ENCODE measurements at places on chromosomes 6 and 20. TPM values are rescaled to one million over a fixed set of nuclear protein-coding genes. Genes with fewer than 3 reads are reported as not detected.
A peak's percentile ranks its signal among the peaks of the same experiment; 100 is the strongest.

GRCh38 chr6:105859457-105859856 is 226.7 kb upstream of the PRDM1 start:
- H3K4me3 ChIP-seq: no peak overlapping the region
- DNase-seq: no peak
- H3K36me3 ChIP-seq: no peaks in the 10 kb centered on the region
- H3K27ac ChIP-seq: no peak overlapping the region

DNA sequence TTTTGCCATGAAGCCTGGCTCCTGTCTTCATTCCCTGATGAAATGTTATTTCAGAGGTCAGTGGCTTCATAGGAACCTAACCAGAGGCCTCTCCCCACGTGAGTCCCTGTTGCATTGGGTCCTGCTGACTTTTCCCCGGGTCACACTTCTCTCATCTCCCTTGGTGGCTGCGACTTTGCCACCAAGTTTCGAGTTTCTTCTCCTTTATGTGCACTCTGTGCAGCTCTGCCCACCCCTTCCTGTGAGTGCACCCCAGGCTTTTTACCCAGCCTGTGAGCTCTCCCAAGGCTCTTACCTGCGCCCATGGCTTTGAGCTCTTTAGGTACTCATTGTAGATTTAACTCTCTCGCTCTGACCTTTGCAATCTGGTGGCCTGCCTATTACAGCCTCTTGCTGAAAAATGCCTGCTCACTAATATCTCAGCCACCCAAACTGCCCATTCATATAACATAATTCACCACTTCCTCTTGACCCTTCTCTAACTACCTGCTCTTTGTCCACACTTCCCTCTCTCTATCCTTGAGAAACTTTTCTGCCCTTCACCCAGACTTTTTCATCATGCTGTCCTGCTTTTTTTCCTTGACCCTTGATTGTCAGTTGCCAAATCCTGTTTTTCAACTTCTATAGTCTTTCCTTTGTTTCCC is 105.9 kb downstream of the SASH1 start:
- no peak overlapping the region for H3K27ac ChIP-seq
- DNase-seq: no peak
- H3K4me3 ChIP-seq: no peak overlapping the region

- no peak overlapping the region for H3K27ac ChIP-seq
- H3K4me3 ChIP-seq: no peak overlapping the region
- peaks cover 4% of the 10 kb centered on the region for H3K27me3 ChIP-seq
- DNase-seq: no peak
- no peaks in the 10 kb centered on the region for H3K4me1 ChIP-seq
Measured at GRCh38 chr6:26657256-26657655, 2.3 kb downstream of the ZNF322 start.

DNA sequence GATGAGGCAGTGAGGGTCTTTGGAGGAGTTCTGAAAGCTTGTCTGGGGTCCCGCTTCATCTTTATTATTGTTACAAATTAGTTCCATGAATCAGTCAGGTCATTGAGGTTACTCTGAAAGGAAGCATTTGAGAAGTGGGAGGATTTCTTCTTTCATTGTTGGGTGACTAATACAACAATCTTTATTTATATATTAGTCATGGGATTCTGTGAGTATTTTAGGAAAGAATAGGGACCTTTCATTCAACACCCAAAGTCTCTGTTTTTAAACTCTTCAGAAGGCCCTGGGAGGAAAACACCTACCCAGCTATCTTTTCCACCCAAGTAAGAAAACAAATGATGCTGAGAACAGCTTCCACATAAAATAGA is 98.3 kb downstream of the SOD2 start:
- H3K4me3 ChIP-seq: no peak overlapping the region
- H3K4me1 ChIP-seq: no peaks in the 10 kb centered on the region
- H3K36me3 ChIP-seq: no peaks in the 10 kb centered on the region
- H3K27me3 ChIP-seq: no peaks in the 10 kb centered on the region

GRCh38 chr6:48985025-48985424 is 478.0 kb downstream of the MMUT start:
- H3K4me3 ChIP-seq: no peak overlapping the region
- DNase-seq: no peak
- H3K36me3 ChIP-seq: no peaks in the 10 kb centered on the region
- no peaks in the 10 kb centered on the region for H3K27me3 ChIP-seq

GRCh38 chr6:134295953-134296553 is 21.9 kb downstream of the SGK1 start:
- H3K27ac ChIP-seq: peak overlapping the region; percentile 62
- H3K4me3 ChIP-seq: no peak overlapping the region
- DNase-seq: peak; percentile 83
- H3K36me3 ChIP-seq: no peaks in the 10 kb centered on the region

- DNase-seq: no peak
- no peaks in the 10 kb centered on the region for H3K4me1 ChIP-seq
- H3K4me3 ChIP-seq: no peak overlapping the region
- H3K27me3 ChIP-seq: no peaks in the 10 kb centered on the region
- H3K36me3 ChIP-seq: peaks cover 46% of the 10 kb centered on the region
Measured at GRCh38 chr6:78999737-79000136, 78.3 kb downstream of the PHIP start.

The RUNX2 gene
- polyA plus RNA-seq: 2.6 TPM

The RTF2 gene
- polyA plus RNA-seq: 84.7 TPM

The RNF5 gene
- polyA plus RNA-seq: 85.7 TPM

The HDGFL1 gene
- polyA plus RNA-seq: not detected

- no peak for DNase-seq
- no peaks in the 10 kb centered on the region for H3K27me3 ChIP-seq
- peaks cover 6% of the 10 kb centered on the region for H3K4me1 ChIP-seq
- H3K36me3 ChIP-seq: peaks cover 6% of the 10 kb centered on the region
- H3K4me3 ChIP-seq: no peak overlapping the region
Measured at GRCh38 chr6:42569102-42570028, 5.5 kb downstream of the UBR2 start.

The SUMO4 gene
- polyA plus RNA-seq: 0.52 TPM

GRCh38 chr6:4636191-4636880 is 139.9 kb upstream of the CDYL start:
- H3K27me3 ChIP-seq: no peaks in the 10 kb centered on the region
- no peaks in the 10 kb centered on the region for H3K36me3 ChIP-seq
- no peak overlapping the region for H3K27ac ChIP-seq
- no peaks in the 10 kb centered on the region for H3K4me1 ChIP-seq
- DNase-seq: no peak

- no peak for DNase-seq
- no peaks in the 10 kb centered on the region for H3K36me3 ChIP-seq
- no peak overlapping the region for H3K4me3 ChIP-seq
- H3K4me1 ChIP-seq: no peaks in the 10 kb centered on the region
- H3K27me3 ChIP-seq: no peaks in the 10 kb centered on the region
Measured at GRCh38 chr6:139778688-139779087, 404.2 kb upstream of the CITED2 start.

DNA sequence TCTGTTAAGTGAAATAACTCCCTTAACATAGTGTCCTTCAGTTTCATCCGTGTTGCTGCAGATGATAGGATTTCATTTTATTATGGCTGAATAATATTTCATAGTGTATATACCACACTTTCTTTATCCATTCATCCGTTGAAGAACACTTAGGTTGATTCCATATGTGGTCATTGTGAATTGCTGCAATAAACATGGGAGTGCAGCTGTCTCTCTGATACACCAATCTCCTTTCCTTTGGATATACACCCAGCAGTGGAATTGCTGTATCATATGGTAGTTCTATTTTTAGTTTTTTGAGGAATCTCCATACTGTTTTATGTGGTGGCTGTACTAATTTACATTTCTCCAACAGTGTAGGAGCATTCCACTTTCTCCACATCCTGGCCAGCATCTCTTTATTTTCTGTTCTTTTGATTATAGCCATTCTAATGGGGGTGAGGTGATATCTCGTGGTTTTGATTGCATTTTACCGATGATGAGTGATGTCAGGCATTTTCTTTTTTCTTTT is 193.2 kb downstream of the SLC16A10 start:
- H3K4me3 ChIP-seq: no peak overlapping the region
- DNase-seq: no peak
- H3K27ac ChIP-seq: no peak overlapping the region
- peaks cover 44% of the 10 kb centered on the region for H3K36me3 ChIP-seq

DNA sequence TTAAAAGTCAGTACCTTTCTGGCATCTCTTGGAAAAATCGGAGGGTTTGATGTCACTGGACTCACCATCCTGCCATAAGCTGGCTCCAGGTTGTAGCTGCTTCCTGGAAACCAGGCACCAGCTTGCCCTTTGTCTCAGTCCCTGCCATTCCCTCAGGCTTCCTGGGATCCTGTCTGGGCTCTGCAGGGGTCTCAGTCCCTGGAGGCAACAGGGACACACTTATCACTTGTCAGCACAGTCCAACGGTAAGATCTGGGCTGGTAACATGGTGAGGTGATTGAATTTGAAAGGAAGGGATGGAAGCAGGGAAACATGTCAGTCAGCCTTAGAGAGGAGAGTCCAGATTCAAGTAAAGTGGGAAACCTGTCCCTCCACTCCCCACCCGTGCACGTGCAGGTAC is 147.6 kb upstream of the ECI2 start:
- no peaks in the 10 kb centered on the region for H3K36me3 ChIP-seq
- no peak overlapping the region for H3K4me3 ChIP-seq
- H3K27ac ChIP-seq: no peak overlapping the region
- H3K27me3 ChIP-seq: peaks cover 26% of the 10 kb centered on the region
- DNase-seq: no peak

GRCh38 chr20:34512955-34513419 is 3.2 kb upstream of the DYNLRB1 start:
- no peak for DNase-seq
- peak overlapping the region; percentile 66 for H3K27ac ChIP-seq
- no peaks in the 10 kb centered on the region for H3K27me3 ChIP-seq
- H3K4me1 ChIP-seq: peaks cover 26% of the 10 kb centered on the region

- H3K4me1 ChIP-seq: no peaks in the 10 kb centered on the region
- H3K27ac ChIP-seq: no peak overlapping the region
- H3K4me3 ChIP-seq: no peak overlapping the region
- no peaks in the 10 kb centered on the region for H3K36me3 ChIP-seq
- no peaks in the 10 kb centered on the region for H3K27me3 ChIP-seq
Measured at GRCh38 chr6:72873433-72873832, 251.6 kb downstream of the KCNQ5 start.

- H3K36me3 ChIP-seq: no peaks in the 10 kb centered on the region
- H3K4me3 ChIP-seq: peak overlapping the region; percentile 57
- peak; percentile 82 for DNase-seq
- H3K4me1 ChIP-seq: peaks cover 7% of the 10 kb centered on the region
Measured at GRCh38 chr6:26304797-26305640, 60.0 kb upstream of the BTN3A2 start.

GRCh38 chr20:50820515-50821256 is 25.8 kb downstream of the BCAS4 start:
- no peak overlapping the region for H3K4me3 ChIP-seq
- peaks cover 14% of the 10 kb centered on the region for H3K4me1 ChIP-seq
- no peaks in the 10 kb centered on the region for H3K36me3 ChIP-seq
- no peak overlapping the region for H3K27ac ChIP-seq
- H3K27me3 ChIP-seq: no peaks in the 10 kb centered on the region

- no peaks in the 10 kb centered on the region for H3K4me1 ChIP-seq
- H3K27me3 ChIP-seq: no peaks in the 10 kb centered on the region
- no peak for DNase-seq
- no peaks in the 10 kb centered on the region for H3K36me3 ChIP-seq
- no peak overlapping the region for H3K27ac ChIP-seq
Measured at GRCh38 chr6:56199956-56200355, 47.4 kb downstream of the COL21A1 start.

The SGK2 gene
- polyA plus RNA-seq: 21.9 TPM

The PRDM1 gene
- 48.7 TPM for polyA plus RNA-seq

- no peak for DNase-seq
- H3K36me3 ChIP-seq: no peaks in the 10 kb centered on the region
- H3K4me3 ChIP-seq: no peak overlapping the region
- H3K27me3 ChIP-seq: no peaks in the 10 kb centered on the region
- H3K27ac ChIP-seq: no peak overlapping the region
Measured at GRCh38 chr6:5752391-5752680, 254.4 kb downstream of the NRN1 start.

DNA sequence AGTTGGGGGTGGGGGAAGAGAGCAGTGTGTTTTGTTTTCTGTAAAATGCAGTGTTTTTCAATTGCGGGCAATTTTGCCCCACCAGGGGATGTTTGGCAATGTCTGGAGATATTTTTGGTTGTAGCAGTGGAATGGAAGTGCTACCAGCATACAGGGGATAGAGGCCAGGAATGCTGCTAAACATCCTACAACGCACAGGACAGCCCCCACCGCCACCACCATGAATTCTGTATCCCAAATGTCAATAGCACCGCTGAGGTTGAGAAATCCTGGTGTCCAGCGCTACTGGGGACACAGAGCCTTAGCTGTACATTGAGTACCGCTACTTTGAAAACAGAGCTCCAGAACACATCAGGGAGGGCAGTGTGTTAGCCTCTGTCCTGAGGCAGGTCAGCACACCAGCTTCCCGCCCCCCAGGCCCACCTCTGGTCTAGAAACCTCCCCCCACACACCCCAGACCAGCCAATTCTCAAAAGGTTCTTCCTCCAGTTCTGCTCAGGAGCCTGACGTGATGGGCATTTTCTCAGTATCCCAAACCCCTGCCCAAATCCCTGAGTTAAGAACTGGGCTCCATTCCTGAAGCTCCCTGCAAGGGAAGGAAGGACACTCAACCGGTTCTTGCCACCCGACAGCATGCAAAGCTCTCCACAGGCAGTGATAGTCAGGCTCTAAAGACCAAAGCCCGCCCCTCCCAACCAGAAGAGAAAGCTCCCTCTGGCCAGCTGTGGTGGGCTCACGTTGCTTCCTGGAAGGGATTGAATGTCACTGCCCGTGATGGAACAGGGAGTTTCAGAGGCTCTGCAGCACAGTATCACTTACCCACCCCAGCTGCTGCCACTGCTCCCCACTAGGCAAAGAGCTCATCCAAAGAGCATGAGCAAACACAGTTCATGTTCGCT is 321.5 kb upstream of the JARID2 start:
- H3K4me3 ChIP-seq: no peak overlapping the region
- peak; percentile 17 for DNase-seq
- no peak overlapping the region for H3K27ac ChIP-seq
- peaks cover 8% of the 10 kb centered on the region for H3K27me3 ChIP-seq

- H3K4me1 ChIP-seq: no peaks in the 10 kb centered on the region
- no peaks in the 10 kb centered on the region for H3K27me3 ChIP-seq
- no peak for DNase-seq
Measured at GRCh38 chr6:121800047-121800446, 364.6 kb downstream of the GJA1 start.

DNA sequence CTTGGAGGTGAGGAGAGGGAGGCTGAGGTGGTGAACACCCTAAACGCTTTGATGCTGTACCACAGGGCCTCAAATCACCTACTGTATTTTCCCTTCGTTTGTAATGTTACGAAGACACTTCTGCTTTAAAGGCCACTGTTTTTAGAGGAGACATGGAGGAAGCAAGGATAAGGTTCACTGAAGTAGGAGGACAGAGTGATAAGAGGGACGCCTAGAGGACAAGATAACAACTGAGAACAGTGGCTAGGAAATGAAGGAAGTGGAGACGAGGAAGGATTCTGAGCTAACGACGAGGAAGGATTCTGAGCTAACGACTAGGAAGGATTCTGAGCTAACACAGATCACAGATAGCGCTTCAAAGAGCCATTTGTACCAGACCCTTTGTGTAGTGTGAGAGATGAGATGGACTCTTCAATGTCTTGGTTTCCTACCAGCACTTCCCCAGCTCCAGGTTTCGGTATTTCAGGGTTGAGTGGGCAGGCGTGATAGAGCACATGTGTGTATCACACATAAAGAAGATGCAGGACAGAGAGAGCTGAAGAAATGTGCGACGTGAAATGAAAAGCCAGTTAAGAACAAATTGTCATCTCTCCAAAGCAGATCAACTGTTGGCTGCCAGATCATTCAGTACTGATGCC is 7.5 kb downstream of the SF3B5 start:
- no peaks in the 10 kb centered on the region for H3K27me3 ChIP-seq
- H3K4me1 ChIP-seq: no peaks in the 10 kb centered on the region
- H3K4me3 ChIP-seq: no peak overlapping the region
- no peak for DNase-seq
- H3K27ac ChIP-seq: no peak overlapping the region

Measured in large intestine (tissue), 12 donors.